ENCODE measurements at places on chromosomes 7 and 10. TPM values are rescaled to one million over a fixed set of nuclear protein-coding genes. Genes with fewer than 3 reads are reported as not detected.

Gene SLC4A2
- total RNA-seq: 245 TPM

Gene TAS2R60
- not detected for total RNA-seq

Gene CACNA2D1
- 3.2 TPM for total RNA-seq

Gene ENTPD1
- not detected for total RNA-seq

Gene CNPY1
- not detected for total RNA-seq

Gene CLRN3
- not detected for total RNA-seq

Gene MYO1G
- 0.24 TPM for total RNA-seq

Gene ATP6V1F
- 114 TPM for total RNA-seq

Gene TNS3
- 143 TPM for total RNA-seq

Gene SPDYE11
- not detected for total RNA-seq

Gene AOC1
- 13.1 TPM for total RNA-seq

Gene DDC
- not detected for total RNA-seq

Gene GAD2
- total RNA-seq: not detected

Gene ASB13
- total RNA-seq: 16.9 TPM
